ENCODE measurements at places on chromosomes 1 and 21.

- DNase-seq: no peak
These were observed 46.3 kb upstream of the TMPRSS15 start for GRCh38 chr21:18449605-18450550.

GRCh38 chr1:97507863-97508262 lies 413.0 kb downstream of the DPYD start:
- DNase-seq: no peak

- DNase-seq: peak; percentile 45
These were observed 6.4 kb downstream of the TGFB2 start for GRCh38 chr1:218351391-218352074.

- DNase-seq: peak; percentile 71
These were observed 3.7 kb upstream of the SEMA4A start for GRCh38 chr1:156149374-156150332.

DNA sequence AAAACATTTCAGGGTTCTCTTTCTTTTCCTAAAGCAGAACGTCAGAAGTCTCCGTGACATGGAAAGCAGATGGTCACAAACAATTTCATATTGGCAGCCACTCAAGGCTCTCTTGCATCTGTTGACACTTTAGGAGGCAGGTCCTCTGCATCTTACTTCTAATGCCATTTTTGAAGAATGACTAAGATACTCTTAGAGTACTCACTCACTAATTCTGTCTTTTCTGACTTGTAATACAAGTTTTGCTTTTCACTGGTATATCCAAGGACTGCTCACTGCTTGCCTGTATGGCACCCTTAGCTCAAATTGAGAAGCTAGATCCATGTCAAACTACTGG lies 68.3 kb downstream of the PRRX1 start:
- no peak for DNase-seq

- no peak for DNase-seq
These were observed 171.9 kb downstream of the PGBD5 start for GRCh38 chr1:230254265-230254664.

GRCh38 chr1:89826594-89826993 lies 5.8 kb downstream of the LRRC8D start:
- no peak for DNase-seq

DNA sequence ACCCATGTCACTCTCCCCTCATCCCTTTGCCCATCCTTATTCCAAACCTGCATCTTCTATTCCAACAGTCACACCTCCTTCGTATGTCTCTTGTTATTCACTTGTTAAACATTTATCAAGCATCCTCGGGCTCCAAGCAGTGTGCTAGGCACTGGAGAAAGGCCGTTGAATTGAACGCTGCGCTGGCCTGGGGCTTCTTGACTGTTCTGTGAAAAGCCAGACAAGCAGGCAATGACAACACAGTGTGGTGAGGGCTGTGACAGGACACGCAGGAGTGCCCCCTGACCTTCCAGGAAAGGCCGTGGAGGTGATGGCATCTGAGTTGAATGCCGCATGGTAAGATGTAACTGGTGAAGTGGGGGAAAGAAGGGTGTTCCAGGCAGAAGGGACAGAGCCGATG lies 19.2 kb downstream of the ETV3 start:
- no peak for DNase-seq

DNA sequence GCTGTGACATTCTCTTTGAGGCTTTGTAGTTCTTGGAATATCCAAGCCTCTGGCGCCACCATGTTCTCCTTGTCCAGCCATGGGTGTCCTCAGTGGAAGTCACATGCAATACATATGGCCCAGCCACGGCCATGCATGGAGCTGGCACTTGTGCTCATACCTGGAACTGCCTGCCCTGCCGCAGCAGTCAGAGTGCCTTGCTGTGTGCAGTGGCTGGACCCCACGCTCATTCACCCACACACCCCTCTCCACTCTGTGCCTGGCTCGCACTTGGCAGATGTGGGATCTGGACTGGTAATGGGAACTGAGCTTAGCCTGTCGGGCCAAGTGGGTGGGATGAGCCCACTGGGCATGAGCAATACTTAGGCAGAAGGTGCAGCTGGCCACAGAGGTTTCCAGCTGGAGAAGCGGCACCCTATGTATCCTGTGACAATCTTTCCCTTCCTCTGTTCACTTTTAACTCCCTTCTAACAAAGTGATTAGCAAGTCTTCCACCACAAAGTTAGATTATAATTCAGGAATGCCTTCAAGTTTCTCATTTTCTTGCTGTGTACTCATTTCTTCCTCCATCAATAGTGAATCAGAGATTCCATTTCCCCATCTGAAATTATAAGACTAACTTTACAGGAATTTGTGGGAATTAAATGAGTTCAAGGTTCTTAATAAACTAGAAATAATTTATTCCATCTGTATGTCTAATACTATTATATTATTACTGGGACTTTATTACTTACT lies 351.6 kb upstream of the NCAM2 start:
- no peak for DNase-seq

GRCh38 chr1:118294875-118295642 lies 110.0 kb upstream of the SPAG17 start:
- no peak for DNase-seq

DNA sequence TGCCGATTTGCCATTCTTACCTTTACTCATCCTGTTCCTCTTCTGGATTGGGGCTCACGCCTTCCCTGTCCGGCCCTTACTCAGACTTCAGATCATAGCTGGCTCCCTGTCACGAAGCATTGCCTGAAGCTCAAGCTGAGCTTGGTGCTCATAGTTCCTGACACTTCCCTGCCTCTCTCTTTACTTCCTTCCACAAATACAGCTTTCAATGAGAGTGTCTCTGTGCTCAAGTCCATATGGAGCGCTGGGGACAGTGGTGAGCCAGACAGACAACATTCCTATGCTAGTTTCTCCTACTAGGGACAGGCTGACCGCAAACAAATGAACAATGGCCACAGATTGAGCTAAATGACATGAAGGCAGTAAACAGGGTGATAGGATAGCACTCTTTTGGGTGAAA lies 38.1 kb downstream of the HHAT start:
- DNase-seq: no peak

- DNase-seq: no peak
These were observed 7.9 kb downstream of the STYXL2 start for GRCh38 chr1:167101754-167102153.

DNA sequence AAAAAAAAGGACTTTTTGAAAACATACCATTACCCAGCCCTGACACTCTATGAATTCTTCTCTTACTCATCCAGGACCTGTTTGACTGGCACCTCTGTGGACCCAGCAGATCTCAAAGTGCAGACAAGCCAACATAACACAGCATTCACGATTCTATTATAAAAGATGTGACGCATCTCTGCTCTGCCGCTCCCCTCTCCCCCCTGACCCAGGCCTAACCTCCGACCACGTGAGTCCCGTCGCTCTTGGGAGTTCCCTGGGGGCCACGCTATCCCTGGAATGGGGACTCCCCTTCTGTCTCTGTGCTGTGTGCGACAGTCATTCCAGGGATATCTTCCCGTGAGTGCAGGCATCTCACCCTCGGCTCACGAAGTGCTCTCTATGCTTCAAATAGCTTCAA lies 21.1 kb downstream of the LRRC38 start:
- DNase-seq: no peak

GRCh38 chr21:33478182-33478581 lies 1.6 kb downstream of the TMEM50B start:
- DNase-seq: no peak

- DNase-seq: no peak
These were observed 312.6 kb downstream of the DPYD start for GRCh38 chr1:97608272-97608671.

DNA sequence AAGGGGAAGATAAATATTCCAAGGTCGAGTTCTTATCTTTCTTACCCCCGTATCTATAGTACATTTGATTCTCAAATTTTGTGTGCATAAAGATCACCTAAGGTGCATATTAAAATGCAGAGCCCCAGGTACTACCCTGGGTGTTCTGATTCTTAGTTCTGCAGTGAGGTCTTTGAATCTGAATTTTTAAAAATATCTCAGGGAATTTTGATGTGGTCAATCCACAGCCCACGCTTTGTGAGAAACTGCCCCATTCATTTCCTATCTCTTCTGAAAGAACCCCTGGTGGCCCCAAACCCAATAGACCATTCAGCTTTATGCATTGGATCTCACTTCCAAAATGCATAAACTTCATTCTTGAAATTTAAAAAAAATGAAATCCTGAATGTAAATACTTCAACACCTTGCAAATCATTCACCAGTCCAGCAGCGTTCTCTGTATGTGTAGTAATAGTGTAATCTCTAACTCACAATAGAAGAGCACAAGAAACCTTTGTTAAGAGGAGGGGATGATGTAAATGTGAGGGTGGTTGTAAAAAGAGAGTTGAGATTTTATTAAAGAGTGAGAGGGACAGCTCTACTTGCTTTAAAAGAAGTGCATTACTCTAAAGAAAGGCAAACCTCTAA lies 108.8 kb upstream of the ZP4 start:
- DNase-seq: no peak

GRCh38 chr1:43961692-43962091 lies 8.1 kb upstream of the DPH2 start:
- no peak for DNase-seq

DNA sequence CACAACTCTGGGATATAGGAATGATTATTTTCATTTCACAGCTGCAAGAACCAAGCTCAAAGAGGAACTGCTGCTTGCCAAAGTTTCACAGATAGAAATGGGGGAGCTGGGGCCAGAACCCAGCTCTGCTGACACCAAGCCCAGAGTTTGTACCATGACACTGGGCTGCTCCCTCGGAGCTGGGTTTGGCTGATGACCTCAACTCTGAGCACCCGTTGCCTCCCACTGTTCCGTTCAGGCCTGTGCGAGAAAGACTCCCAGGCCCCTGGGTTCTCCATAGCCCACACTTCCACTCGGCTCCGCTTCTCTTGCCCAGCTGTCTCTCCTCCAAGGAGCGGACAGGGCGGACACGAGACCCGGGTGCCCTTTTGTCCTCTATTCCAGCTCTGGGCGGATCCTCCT lies 55.2 kb downstream of the NGF start:
- no peak for DNase-seq

DNA sequence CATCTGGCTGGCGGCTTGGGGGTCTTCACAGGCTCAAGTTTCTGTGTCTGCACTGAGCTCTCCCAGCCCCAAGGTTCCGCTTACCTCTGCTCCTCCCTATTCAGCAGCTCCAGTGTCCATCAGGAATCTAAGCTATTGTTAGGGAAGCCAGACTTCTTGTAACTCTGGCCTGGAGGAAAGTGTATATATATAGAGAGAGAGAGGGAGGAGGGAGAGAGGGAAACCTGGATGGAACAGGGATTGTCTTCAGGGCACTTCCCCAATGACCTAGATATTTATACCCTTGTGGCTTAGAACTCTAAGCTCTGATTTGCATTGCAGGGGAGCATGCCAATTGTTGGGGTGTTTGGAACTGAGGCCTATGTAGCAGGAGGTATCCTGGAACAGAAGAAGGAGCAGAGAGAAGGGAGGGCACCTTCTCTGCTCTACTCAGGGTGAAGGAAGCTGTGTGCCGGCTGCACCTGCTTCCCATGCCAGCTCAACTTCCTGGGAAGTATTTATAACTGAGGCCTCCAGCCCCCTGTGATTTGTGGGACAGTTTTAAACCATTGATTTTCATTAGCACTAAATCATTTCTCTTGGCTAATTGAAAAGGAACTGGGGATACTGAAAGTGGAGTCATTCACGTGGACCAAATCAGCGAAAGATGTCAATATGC lies 70.9 kb downstream of the NAV1 start:
- DNase-seq: no peak

DNA sequence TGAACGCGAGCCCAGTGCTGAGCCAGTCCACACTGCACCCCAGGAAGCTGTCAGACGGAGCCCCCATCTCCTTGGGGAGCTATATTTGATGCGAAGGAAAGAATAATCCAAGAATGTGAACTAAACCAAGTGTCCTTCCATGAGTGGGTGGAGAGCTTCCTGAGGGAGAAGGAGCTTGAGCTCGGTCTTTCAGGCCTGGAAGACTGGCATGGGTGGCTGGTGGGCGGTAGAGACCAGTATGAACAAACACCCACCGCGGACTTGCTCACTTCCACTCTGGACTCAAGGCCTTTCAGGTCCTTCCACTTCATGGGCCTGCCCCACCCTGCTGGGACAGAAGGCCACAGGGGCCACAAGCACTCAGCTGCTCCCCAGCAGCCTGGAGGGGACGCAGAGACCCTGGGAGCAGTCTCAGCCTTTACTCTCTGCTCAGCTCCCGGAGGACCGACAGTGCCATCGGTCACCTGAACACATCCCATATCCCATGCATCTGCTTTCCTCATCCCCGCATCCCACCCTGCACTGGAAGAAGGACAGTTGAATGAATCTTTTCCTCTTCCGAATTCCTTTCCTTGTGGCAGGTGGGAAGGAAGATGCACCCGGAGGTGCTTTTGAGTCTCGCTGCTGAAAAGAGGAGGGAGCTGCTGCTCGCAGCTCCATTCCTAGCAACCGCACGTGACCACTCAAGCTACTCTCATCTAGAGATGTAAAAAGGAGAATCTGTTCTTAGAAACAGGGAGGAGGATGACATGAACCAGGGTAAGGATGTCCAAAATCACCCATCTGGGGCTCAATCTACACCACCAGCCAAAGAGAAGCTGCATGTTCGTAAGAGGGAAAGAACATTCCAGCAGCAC lies 92.3 kb downstream of the PGBD5 start:
- no peak for DNase-seq

- DNase-seq: peak; percentile 77
These were observed at the start of gene CR2 for GRCh38 chr1:207454046-207454964. TSS of gene CR2 (plus strand) at chr1:207454328. CDS start at chr1:207454419, 91 bp downstream.

GRCh38 chr1:53878492-53879105 lies 11.0 kb downstream of the YIPF1 start:
- peak; percentile 49 for DNase-seq

DNA sequence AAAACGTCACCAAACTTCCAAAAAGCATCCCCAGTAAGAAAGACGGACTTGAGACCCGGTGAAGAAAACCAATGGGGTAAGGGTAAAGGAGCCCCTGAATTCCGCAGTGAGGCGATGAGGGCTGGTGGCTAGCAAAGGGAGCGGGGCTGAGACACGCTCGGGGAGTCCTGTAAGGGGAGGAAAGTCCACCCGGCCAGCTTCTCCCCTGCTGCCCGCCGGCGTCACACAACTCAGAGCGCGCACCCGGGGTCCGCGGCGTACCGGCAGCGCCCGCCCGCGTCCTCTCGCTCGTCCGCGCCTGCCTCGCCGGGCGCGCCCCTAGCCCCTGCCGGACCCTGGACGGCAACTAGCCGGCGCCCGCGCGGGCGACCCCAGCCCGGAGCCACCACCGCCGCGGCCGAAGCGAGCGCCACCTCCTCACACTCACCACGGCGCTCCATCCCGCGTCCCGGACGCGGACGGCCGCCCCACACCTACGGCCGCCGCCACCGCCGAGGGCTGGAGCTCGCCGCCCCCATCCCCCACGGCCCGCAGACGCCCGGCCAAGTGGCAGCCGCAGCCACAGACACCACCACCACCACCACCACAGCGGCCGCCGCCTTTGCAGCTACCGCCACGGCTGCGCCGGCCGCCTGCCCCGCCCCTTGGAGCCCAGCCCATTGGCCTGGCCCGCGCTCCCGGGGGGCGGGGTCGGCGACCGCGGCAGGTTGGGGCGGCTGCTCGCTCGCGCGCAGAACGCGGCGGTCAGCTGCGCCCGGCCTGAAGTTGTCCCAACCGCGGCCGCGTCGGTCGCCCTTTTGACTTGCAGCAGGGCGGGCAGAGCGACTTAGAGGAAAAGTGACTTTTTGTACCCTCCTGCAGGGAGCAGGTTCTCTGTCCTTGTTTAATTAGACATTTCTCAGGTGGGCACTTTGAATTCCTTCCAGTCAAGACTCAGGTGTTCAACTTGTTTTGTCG lies 10.0 kb upstream of the ARHGAP29 start:
- DNase-seq: peak; percentile 79

Data from GM13977 (cell line).